A549 treated with ZK216348 at 1 μM for 4 hours (cell line): ENCODE measurements at places on chromosomes 4 and X. TPM values are rescaled to one million over a fixed set of nuclear protein-coding genes. Genes with fewer than 3 reads are reported as not detected.

The STPG2 gene
- not detected in 5 replicates for total RNA-seq

The ITIH6 gene
- total RNA-seq = not detected in 5 replicates

The ATP1B4 gene
- total RNA-seq = not detected in 5 replicates

The ADGRG2 gene
- 6.9 to 10.2 TPM (median 8.5 TPM) in 5 replicates for total RNA-seq

The TLR1 gene
- 0.17 to 0.81 TPM (median 0.32 TPM) in 5 replicates for total RNA-seq

The ARMCX4 gene
- total RNA-seq = 0.18 to 0.59 TPM (median 0.41 TPM) in 5 replicates

The MAGED4 gene
- total RNA-seq = 0.24 to 15.1 TPM (median 11.3 TPM) in 5 replicates

The MAGEA12 gene
- 0.11 to 0.13 TPM (median 0.12 TPM) in 3 of 5 replicates, not detected in the others for total RNA-seq

The PALLD gene
- total RNA-seq = 53.3 to 82.8 TPM (median 73.9 TPM) in 5 replicates

The MAP9 gene
- total RNA-seq = 5.2 to 7.9 TPM (median 5.6 TPM) in 5 replicates

The MAMLD1 gene
- 6.3 to 7.9 TPM (median 7.0 TPM) in 5 replicates for total RNA-seq

The FAM13A gene
- total RNA-seq = 4.0 to 6.7 TPM (median 5.5 TPM) in 5 replicates

The CCDC110 gene
- 0.06 TPM in 1 of 5 replicates, not detected in the others for total RNA-seq

The TEX13C gene
- not detected in 5 replicates for total RNA-seq

The GATA1 gene
- total RNA-seq = not detected in 5 replicates

The FAM9B gene
- total RNA-seq = not detected in 5 replicates

The VMA21 gene
- total RNA-seq = 18.3 to 27.1 TPM (median 22.5 TPM) in 5 replicates

The SPANXN3 gene
- total RNA-seq = not detected in 5 replicates
